ENCODE measurements at places on chromosomes 2 and 18.

DNA sequence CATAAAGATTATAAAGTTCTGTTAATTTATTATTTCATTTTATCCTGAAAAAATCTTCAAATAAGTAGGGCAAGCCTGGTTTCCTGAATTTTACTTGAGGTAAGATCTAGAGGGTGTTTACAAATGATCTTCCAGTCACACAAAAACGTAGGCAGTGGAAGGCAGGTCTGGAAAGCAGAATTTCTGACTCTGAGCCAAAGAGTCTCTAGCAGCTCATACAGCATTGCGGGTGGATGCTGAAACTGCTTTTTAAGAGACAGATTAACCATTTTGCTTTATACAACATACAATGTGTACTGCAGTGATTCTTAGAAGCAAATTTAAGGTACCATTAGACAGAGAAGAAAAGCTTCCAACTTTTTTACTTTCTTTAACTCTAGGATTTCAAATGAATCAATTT lies 117.0 kb downstream of the FTCDNL1 start:
- no peak for DNase-seq

DNA sequence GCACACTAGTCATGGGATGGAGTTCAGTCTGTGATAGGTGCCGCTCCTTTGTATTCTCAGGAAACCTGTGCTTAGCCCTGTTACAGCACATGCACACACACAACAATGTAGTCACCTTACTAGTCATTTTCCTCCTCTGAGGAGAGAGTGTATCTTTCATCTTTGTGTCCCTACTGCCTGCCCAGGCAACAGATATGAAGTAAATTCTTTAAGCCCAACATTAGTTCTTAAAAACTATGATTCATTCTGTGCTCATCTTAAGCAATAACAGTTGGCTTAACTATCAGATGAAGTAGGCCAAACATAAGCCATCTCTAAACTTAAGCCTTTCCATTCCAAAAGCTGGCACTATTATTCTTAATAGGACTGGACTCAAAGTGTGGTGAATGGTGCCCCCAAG lies 186.5 kb downstream of the LNPK start:
- DNase-seq, result no peak

- no peak for DNase-seq
These were observed 713.4 kb upstream of the VRK2 start for GRCh38 chr2:57333221-57333620.

- no peak for DNase-seq
These were observed 4.6 kb upstream of the SEH1L start for GRCh38 chr18:12943215-12943614.

DNA sequence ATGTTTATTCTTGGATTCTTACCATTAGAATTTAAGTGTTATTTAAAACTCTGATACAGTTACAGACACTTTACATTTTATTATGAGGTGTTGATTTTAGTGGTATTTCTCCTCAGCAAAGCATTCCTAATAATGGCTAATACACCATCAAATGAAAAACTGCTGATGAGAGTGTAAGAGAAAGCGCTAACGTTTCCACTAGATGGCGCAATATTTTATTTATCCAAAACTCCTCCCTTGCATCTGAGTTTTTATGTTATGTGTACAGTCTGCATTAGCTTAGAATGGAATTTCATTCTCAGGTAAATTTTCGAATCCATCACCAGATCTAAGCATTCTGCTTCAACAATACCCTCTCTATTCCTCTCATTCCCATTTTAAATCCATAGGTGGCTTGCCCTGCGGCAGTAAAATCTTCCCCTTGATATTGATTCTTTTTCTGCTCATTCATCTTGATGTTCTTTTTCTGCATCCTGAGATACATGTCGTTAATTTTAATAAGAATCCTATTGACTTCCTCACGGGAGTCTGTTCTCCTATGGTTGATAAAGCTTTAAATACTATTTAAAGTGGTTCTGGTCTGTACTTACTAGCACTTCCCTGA lies 53.9 kb downstream of the PRKRA start:
- DNase-seq, result peak; percentile 38

GRCh38 chr2:151840216-151841046 lies 12.2 kb upstream of the ARL5A start:
- peak; percentile 60 for DNase-seq

DNA sequence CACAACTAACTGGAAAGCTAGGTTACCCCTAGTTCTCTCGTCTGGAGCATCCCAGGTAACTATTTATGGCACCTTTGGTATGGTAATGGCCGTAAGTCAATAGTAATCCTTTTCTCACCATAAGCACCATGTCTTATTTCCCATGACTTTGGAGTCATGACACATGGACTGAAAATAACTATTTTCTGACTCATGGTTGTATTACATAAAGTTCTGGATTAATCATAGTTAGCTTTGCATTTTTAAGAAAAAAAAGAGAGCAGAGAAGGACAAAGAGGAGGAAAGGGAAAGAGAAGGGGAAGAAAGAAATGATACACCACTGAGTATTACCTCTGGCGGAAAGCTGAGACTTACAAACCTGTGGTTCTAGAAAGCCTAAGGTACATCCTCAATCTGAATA lies 99.3 kb downstream of the BIN1 start:
- DNase-seq, result no peak

- no peak for DNase-seq
These were observed 351.8 kb upstream of the TMEFF2 start for GRCh38 chr2:192546565-192546964.

DNA sequence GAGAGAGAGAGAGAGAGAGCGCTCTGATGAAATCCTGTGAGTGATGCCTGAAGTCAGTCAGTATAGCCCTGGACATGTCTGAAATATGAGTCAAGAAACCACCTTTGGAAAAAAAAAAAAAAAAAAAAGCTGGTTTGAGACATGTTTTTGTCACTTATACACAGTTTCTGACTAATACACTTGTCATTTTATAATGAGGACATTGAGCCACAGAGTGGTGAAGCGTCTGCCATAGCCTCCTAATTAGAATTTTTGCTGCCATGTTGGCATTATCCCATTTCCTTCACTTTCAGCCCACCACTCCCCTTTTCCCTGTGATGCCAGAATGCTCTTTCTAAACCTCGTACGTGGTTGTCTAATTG lies 15.7 kb upstream of the MYO3B start:
- DNase-seq, result no peak

GRCh38 chr2:650343-651310 lies 26.6 kb downstream of the TMEM18 start:
- DNase-seq, result no peak

GRCh38 chr2:60898567-60898966 lies 17.2 kb downstream of the REL start:
- no peak for DNase-seq

GRCh38 chr2:10165282-10165681 lies 42.7 kb downstream of the RRM2 start:
- no peak for DNase-seq

DNA sequence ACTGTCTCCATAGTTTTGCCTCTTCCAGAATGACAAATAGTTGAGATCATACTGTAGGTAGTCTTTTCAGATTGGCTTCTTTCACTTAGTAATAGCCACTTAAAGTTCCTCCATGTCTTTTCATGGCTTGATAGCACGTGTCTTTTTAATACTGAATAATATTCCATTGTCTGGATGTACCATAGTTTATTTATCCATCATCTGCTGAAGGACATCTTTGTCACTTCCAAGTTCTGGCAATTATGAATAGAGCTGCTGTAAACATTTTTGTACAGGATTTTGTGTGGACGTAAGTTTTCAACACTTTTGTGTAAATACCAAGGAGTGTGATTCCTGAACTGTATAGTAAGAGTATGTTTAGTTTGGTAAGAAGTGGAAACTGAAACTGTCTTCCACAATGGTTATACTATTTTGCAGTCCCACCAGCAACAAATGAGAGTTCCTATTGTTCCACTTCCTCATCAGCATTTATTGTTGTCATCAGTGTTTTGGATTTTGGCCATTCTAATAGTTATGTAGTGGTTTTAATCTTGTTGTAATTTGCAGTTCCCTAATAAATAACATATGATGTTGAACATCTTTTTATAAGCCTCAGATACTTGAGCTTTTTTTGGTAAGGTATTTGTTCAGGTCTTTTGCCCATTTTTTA lies 18.9 kb downstream of the LTBP1 start:
- DNase-seq, result no peak

- no peak for DNase-seq
These were observed 11.1 kb upstream of the RBFA start for GRCh38 chr18:80023173-80023572.

- peak; percentile 69 for DNase-seq
These were observed 40.1 kb downstream of the SLC4A1AP start for GRCh38 chr2:27703638-27704341.

- no peak for DNase-seq
These were observed 54.6 kb downstream of the MERTK start for GRCh38 chr2:111952871-111953452.

DNA sequence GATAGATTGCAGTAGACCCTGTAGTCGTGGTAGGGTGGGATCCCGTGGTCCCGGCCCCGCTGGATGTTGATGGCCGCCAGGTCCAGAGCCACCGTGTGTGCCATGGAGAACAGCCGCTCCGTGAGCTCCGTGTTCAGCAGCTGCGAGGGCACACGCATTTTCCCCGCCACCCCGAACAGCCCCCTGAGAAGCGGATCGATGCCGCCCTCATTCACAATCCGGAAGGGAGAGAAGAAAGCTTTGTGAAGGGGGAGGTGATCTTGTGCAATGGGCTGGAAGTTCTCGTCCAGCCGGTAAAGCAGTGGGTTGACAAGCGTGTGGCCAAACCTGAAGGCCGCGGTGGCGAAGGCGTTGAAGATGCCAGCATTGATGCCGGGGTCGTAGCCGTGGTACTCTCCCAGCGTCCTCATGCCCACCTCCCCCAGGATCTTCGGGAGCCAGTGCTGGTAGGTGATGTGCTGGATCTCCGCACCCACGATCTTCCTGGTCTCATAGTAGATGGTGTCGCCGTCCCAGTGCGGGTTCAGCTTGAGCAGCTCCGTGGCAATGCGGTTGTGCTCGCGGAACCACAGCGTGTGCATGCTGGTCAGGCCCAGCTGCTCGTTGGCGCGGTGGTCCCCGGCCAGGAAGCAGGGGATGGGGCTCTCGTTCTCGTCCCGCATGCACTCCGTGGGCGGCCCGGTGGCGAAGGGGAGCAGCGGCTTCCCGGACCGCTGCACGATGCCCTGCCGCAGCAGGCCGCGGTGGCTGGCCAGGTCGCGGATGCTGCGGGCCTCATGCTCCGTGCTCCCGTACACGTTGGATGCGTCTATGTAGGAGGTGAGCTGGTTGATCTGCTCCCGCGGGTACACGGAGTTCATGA lies 95.8 kb downstream of the PXDN start:
- no peak for DNase-seq

GRCh38 chr2:144650907-144651306 lies 131.0 kb upstream of the ZEB2 start:
- DNase-seq, result no peak

DNA sequence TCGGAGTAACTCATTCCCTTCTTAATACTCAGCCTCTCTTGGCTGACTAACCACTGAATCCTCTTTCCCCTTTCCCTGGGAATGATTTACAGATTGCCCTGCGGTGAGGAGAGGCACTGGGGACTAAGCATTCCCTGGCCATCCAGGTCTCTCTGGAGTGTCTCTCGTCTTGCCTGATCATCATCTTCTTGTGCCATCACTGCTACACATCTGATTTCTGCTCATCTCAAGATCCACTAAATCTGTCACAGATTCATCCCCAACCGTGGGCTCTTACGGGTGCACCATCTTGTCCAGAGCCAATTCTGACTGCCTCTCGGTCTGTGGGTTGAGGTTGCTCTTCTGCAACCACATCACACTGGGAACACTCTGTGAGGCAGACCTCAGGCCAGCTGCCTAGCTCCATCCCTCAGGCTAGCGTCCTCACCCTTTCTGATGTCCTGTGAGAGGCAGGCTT lies 12.0 kb downstream of the SFTPB start:
- no peak for DNase-seq

- DNase-seq, result peak; percentile 34
These were observed 60.8 kb downstream of the CEP192 start for GRCh38 chr18:13051950-13052349.

GRCh38 chr2:121189011-121189410 lies 96.0 kb downstream of the TFCP2L1 start:
- DNase-seq, result no peak

DNA sequence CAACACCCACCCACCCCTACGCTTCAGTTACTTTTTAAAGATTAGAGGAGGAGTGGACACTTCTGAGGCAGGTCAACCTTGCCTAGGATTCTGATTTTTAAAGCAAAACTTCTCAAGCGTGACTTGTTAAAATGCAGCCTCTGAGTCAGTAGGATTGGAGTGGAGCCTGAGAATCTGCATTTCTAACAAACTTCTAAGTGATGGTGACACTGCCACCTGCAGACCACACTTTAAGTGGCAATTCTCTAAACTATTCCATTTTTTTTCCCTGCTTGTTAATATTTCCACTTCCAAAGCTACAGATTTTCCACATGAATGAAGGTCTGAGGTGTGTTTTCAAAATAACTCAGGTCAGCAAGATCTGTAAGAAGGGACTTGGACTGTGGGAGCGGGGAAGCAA lies 171.1 kb upstream of the CCDC150 start:
- no peak for DNase-seq

- no peak for DNase-seq
These were observed 71.1 kb downstream of the TMEM163 start for GRCh38 chr2:134647607-134648256.

DNA sequence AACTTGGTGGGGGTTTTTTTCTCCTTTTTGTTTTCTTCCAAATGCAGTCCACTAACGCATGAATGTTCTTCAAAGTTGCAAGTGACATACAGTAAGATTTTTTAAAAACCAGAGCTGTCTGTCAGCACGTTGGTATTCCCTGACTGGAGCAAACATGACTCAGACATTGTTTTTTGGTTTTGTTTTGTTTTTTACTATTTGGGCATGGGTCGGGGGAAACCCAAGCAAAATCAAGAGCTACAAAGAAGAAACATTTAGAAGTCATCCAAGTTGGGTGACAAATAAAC lies 726 bp upstream of the CCDC88A start:
- no peak for DNase-seq

GRCh38 chr2:88281302-88282217 lies 111.4 kb downstream of the THNSL2 start:
- no peak for DNase-seq

- no peak for DNase-seq
These were observed 308.5 kb downstream of the NRXN1 start for GRCh38 chr2:50723286-50723938.

GRCh38 chr2:182814380-182814779 lies 52.1 kb downstream of the FRZB start:
- no peak for DNase-seq

DNA sequence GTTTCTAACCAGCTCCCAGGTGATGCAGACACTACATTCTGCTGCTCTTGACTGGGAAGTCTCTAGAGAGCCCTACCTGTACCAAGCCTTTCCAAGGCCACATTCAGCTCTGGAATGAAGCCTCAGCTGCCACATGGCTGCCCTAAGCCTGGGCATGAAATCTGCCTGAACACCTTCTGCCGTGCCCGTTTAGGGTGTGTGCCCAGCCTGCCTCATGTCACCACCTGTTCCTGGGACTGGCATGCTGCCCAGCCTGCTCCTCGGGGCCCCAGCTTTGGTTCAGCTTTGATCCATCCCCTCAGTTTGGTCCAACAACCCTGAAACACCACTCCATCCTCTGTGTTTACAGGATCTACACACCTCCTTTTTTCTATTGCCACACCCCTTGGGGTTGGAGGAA lies 210.9 kb downstream of the L3MBTL4 start:
- DNase-seq, result no peak
